Posterior vena cava (tissue), 2 donors: ENCODE measurements at places on chromosomes 4 and X. TPM values are rescaled to one million over a fixed set of nuclear protein-coding genes. Genes with fewer than 3 reads are reported as not detected.

- no peak for DNase-seq
Observed at GRCh38 chrX:134444681-134445080, 15.3 kb upstream of the HPRT1 start.

DNA sequence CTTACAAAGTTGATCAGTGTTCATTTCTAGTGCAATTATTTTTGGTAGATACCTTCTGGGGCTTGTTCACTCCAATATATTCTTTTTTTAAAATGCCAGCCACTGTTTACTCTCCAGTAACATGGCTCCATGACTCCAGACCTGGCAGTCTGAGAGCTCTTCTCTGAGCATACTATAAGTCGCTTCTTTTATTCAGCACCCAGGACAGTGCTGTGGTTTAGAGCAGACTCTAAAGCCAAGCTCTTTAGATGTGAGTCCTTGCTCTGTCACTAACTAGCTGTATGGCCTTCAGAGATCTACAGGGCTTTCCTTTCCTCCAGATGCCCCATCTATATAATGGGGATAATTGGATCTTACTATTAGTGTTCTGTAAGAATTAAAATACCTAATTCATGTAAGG, 200.2 kb upstream of the FAM241A start:
- DNase-seq, result no peak

- DNase-seq, result no peak
Observed at GRCh38 chr4:38160487-38161207, 200.4 kb downstream of the PTTG2 start.

- DNase-seq, result no peak
Observed at GRCh38 chr4:159016593-159017024, 86.3 kb upstream of the RAPGEF2 start.

DNA sequence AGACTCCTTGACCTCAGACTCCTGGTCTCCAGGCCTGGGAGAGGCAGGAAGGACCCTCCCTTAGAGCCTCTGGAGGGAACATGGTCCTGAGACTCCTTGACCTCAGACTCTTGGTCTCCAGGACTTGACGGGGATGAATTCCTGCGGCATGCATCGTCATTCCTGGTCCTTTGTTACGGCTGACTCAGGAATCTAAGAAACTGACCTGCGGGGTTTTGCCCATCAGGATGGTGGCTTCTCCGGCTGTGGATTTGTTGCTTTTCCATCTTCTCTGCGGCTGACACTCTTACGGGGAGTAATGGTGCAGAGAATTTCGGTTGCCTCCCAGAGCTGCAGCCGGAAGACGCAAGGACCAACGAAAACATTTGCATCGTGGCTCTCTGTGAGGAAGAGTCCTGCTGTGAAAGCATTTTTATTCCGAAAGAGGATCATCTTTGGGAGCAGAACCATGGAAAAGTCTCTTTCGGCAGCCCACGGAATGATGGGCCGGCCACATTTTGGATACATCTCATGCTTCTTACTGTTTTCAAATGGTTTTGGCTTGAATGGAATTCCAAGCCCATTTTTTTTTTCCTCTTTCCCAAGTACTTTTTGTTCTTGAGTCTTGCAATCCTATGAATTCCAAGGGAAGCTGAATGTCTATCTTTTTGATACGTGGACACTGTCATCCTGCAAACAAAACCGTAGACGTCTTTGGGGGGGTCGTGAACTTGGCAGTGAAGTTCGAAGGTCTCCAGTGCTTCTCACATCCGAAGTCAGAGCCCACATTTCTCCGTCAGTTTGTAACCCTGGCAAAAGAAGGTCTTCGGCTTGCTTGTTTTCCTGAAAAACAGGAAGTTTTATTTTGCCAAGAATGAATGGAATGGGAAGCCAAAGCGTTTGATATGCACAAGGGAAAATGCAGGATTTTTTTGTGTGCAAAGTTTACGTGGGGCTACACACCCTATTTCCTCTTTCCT, 36.5 kb downstream of the SHOX start:
- no peak for DNase-seq

DNA sequence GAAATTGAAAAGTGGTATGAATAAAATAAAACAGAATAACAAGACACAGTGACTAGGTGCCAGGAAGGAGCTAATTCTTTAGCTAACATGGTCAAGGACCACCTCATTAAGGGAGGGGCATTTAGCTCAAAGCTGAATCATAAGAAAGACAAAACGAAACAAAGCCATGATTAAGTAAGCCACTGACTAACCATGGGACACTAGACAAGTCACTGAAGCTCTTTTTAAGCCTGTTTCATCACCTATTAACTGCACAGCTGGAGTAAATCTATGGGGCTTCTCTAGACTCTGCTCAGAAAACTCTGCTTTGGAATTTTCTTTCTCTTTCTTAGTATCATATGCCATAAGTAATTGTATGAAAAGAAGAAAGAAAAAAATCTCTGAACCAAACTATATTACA, 49.8 kb upstream of the C1QTNF7 start:
- no peak for DNase-seq

GRCh38 chr4:141009931-141010330, 123.3 kb downstream of the RNF150 start:
- DNase-seq, result no peak

DNA sequence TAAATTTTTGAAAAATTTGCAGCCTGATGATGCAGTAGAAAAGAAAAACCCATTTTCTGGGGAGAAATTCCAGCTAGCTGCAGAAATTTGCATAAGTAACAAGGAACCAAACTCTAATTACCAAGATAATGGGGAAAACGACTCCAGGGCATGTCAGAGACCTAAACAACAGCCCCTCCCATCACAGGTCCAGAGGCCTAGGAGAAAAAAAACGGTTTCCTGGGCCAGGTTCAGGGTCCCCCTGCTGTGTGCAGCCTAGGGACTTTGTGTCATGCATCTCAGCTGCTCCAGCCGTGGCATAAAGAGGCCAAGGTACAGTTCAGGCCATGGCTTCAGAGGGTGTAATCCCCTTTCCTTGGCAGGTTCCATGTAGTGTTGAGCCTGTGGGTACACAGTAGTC, 733.7 kb upstream of the CT83 start:
- DNase-seq, result no peak

DNA sequence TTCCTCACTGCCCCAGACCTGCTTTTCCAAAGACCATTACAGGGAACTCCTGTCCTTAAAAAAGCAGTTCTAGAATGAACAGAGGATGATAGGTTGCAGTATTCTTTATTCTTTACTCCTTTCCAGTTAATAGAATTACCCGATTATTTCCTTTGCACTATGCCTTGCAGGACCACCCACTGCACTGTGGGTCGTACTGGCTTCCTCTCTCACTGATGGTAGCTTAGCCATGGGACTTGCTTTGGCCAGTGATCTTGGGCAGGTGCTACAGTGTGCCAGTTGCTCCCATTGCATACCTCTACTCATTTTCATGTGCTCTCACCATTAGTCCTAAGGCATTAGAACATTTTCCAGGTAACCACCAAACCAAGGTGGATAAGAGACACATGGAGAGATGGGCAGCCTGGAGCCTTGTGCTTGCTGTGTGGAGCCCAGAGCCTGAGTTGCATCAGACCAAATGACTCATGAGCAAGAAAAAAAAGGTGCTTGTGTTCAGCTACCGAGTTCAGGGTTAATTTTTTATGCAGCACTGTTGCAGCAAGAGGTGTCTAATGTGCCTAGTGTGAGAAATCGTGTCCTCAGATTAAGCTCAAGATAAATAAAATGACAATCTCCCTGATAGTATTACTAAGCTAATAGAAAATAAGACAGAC, 7.6 kb upstream of the UNC5C start:
- DNase-seq, result no peak

DNA sequence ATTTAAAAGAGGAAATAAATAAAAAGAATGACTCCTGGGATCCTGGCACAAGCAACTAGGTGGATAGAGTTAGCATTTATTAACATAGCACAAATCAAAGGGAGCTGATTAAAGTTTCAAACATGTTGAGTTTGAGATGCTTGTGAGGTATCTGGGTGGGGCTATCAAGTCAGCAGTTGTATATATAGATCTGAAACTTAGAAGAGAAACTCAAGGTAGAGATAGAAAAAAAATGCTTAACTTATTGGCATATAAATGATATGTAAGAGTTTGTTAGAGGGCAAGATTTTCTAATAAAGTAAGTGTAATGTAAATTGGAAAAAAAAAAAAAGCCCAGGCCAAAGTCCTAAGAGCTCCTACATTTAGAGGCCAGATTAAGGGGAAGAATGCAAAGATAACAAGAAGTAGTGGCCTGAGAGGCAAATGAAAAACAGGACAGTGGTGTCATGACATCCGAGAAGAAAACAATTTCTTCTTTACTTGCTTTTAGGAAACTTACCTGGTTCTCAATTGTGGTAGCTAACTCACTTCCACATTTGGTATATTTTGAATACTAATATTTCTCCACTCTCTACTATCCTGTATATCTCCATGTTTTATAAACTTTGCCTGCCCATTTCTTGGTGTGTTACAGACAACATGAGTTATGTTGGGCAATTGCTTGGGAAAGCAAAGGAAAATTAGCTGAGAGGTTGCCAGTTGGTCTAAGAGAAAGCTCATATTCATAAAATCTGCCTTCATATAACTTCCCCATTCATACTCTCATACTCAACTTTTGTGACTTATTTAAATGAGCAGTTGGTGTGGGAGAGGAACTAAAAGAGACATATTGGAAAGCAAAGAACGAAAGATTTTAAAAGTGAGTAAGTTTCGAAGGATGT, 169.2 kb downstream of the PARM1 start:
- DNase-seq, result no peak

GRCh38 chr4:30860978-30861377, 140.8 kb downstream of the PCDH7 start:
- no peak for DNase-seq

DNA sequence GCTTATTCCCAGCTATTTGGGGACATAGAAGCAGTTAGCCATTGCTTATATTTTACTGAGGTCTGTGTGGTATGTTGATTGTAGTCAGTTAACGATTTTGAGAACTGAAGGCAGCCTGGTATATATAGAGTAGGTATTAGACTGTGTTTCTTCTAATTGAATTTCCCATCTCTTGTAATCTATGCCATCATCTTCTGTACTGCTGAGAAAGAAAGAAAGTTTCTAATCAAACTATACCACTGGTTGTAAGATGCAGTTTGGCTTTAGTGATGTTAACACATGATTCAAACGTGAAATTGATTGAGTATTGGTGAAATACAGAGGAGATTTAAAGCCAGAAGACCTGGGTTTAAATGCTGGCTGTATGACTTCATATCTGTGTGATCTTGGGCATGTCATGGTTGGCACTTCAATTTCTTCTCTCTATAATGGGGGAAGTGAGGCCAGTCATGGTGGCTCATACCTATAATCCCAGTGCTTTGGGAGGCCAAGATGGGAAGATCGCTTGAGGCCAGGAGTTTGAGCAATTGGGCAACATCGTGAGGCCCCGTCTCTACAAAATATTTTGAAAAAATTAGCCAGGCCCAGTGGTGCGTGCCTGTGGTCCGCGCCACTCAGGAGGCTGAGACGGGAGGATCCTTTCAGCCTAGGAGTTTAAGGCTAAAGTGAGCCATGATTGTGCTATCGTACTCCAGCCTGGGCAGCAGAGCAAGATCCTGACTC, 11.6 kb downstream of the HTT start:
- DNase-seq, result no peak

DNA sequence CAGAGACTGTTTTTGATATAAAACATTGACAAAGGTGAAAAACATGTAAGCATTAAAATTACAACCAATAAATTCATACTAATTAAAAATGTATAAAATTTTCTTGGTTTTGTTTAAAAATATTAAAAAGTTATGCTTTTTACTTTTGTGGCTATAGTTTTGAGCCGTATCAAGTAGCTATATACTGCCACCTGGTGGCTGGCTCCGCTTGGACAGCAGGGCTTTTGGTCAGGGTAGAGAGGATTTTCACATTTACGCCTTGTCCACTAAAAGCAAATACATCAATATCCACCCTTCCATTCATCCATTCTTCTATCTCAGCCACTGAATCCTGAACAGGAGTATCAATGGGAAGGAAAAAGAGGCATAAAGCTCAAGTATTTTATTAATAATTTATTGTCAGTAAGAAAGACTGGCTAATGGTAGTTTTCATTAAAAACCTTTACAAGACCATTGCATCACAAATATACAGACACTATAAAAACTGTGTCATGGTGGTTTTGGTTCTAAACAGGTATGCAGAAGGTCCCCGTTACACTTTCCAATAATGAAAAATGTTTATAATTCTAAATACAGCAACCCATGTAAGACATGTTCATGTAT, 32.1 kb upstream of the MTNR1A start:
- DNase-seq, result peak; percentile 89

- DNase-seq, result no peak
Observed at GRCh38 chrX:81925812-81926211, 723.9 kb downstream of the SH3BGRL start.

GRCh38 chr4:147480891-147481576, at the start of gene EDNRA:
TSS of gene EDNRA (plus strand) at chr4:147481097. CDS start at chr4:147485682, 4,585 bp downstream.
- DNase-seq, result peak; percentile 86

DNA sequence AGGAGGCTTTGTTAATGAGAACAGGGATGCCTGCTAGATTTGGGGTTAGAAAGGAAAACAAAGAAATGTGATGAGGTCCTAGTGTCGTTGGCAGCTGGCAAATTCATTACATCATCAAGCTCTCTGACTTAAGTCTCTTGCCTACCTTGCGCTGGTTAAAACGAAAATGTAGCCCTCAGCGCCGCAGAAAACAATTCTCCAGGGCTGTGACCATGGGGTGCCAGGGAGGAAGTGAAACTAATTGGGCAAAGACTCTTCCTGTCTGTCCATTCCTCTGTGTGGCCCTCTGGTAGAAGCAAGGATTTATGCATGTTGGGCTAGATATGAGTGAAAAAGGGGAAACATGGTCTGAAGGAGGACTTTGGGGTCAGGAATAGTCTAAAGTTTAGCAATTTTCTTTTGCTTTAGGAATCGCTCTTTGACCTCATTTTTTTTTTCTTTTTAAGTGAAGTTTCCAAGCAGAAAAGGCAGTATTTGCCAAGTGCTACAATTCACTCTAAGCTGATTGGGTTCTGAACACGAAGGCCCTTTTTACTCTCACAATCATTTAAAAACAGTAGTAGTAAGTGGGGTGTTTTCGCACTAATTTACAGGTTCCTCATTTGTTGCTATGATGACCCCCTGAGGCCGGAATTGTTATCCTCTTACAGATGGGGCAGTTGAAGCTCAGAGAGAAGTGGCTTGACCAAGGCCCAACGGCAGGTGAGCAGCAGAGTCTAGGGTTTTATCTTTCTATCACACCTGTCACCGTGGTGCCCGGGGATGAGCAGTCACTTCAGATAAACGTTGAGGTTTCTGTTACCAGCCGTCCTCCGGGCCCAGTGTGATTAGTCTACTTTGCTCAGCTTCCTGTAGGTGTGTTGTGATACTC, 27.3 kb upstream of the CHRNA9 start:
- no peak for DNase-seq

GRCh38 chrX:68375803-68376202, 57.5 kb downstream of the OPHN1 start:
- DNase-seq, result no peak

GRCh38 chrX:18360867-18361266, 6.4 kb upstream of the SCML2 start:
- no peak for DNase-seq

GRCh38 chr4:56303921-56304320, 83.4 kb downstream of the AASDH start:
- no peak for DNase-seq

The SPATA18 gene
- total RNA-seq, result 5.8 TPM

The XK gene
- total RNA-seq, result 1.7 TPM

The PNPLA4 gene
- total RNA-seq, result 12.4 TPM

The ATP6AP1 gene
- 59.9 TPM for total RNA-seq

The CD40LG gene
- not detected for total RNA-seq

The KCNIP4 gene
- total RNA-seq, result 0.60 TPM

The ADH1A gene
- 2.0 TPM for total RNA-seq

The TEX13D gene
- not detected for total RNA-seq

The INTS6L gene
- 8.2 TPM for total RNA-seq

The STARD8 gene
- total RNA-seq, result 14.1 TPM

The GEMIN8 gene
- total RNA-seq, result 12.5 TPM

The TSPAN7 gene
- total RNA-seq, result 30.5 TPM

The RHOH gene
- total RNA-seq, result 3.2 TPM

The FREM3 gene
- not detected for total RNA-seq

The SLC4A4 gene
- total RNA-seq, result 2.0 TPM
